OCI-M1 (cell line): ENCODE measurements at places on chromosomes 16 and 17.

GRCh38 chr17:75774991-75775668, 9.5 kb upstream of the UNK start:
- DNase-seq, result peak; percentile 66

DNA sequence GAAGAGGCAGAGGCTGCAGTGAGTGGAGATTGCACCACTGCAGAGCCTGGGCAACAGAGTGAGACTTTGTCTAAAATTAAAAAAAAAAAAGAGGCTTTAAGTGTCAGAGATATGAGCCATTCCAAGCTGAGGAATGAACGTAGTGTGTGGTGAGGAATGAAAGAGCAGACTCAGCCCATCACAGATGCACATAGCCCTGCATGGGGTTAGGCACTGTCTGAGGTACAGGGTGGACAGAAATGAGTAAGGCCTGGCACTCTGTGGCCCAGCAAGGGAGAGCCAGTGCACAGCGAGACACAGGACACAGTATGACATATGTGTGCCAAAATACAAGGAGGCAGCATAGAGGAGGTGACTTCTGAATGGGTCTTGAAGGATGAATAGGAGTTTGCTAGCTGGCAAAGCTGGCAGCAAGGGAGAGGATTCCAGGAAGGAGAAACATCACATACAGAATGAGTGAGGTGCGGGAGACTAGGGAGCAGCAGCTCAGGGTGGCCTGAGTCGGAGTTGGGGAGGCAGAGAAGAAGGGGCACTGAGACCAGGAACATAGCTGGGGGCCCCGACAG, 8.7 kb upstream of the ZNF469 start:
- DNase-seq, result no peak

DNA sequence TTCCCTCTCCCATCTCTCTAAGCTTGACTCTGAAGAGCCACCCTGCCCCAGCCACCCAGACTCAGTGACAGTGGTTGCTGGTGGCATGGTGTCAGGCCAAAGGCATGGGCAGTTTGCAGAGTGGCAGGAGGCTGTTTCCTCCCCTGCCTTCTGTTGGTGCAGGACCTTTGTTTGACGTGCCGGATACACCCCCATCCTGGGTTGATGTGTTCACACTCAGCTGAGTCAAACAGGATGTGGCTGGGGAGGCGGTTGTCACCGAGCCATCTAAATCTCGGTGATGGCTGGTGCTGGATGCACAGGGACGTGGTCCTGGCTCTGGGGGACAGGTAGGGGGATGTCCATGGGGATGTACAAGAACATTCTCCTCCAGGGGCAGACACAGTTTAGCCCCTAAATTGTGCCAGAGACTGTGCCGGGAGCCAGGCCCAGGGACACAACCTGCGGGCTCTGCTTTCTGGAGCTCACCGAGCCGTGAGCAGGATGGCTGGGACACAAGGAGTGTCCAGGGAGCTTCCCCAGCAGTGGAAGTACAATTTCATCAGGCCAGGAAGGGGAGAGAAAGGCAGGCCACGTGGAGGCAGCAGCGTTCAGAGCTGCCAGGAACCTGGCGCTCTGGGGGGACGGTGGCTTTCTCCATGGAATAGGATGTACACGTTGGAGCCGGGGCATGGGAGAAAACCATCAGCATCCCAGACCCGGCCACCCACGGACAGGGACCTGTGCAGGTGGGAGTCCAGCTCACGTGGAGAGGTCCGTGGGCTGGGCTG, 264.2 kb downstream of the SEC14L1 start:
- no peak for DNase-seq

GRCh38 chr16:88588754-88589153, 18.6 kb downstream of the ZC3H18 start:
- no peak for DNase-seq

GRCh38 chr17:78781104-78781892, 775 bp downstream of the CYTH1 start:
- peak; percentile 54 for DNase-seq

DNA sequence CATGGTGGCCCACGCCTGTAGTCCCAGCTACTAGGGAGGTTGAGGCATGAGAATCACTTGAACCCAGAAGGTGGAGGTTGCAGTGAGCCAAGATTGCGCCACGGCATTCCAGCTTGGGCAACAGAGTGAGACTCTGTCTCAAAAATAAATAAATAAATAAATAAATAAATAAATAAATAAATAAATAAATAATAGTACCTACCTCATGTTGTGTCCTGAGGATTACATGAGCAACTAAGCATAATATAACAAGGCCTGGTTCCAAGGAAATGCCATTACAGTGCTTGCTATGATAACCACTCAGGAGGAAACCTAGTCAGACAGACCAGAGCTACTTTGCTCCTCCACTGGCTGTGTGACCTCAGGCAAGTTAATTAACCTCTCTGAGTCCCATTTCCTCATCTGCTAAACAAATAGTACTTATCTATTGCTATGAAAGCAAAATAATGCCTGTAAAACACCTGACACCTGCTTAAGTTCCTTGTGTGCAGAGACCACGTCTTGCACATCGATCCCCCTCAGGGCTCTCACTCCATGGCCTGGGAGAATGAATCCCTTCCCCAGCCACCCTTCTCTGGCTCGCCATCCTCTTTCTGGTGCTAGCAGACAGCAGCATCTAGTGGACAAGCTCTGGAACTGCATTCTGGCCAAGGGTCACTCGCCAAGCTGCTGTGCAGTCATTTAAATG, 7.5 kb downstream of the EPOP start:
- DNase-seq, result peak; percentile 86

- DNase-seq, result no peak
Observed at GRCh38 chr16:81945665-81946064, 65.6 kb downstream of the SDR42E1 start.

DNA sequence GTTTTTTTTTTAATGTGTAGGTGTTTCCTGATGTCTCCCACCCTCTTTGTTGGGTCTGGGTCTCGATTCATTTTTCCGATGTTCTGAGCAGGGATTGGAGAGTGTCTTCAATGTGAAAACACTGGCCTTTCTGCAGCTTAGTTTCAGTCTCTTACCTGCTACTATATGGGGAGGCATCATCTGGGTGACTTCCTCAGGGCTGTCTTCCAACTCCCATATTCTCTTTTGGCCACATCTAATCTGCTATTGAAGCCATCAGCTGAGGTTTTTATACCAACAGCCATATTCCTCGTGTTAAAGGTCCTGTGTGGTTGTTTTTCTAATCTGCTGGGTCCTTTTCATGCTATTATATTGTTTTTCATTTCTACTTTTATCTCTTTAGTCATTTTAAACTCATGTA, 13.2 kb upstream of the SSTR5 start:
- no peak for DNase-seq

- no peak for DNase-seq
Observed at GRCh38 chr16:57354311-57354710, 4.3 kb upstream of the CCL22 start.

DNA sequence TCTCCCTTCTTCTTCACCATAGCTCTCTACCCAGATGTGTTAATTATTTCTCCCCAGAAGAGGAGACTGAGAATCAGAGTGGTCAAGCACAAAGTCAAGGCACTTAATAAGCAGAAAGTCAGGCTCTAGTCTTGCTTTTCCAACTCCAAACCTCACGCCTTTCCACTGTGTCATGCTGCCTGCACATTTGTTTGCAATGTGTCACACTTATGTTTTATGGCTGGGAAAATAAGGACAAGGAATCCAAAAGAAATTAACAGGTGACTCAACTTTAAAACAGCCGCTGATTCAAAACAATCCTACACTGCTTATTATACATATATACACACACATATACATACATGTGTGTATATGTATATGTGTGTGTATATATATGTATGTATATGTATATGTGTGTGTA, 255.7 kb upstream of the DYNLRB2 start:
- DNase-seq, result no peak

GRCh38 chr17:82439194-82439828, 11.2 kb downstream of the CYBC1 start:
- no peak for DNase-seq

DNA sequence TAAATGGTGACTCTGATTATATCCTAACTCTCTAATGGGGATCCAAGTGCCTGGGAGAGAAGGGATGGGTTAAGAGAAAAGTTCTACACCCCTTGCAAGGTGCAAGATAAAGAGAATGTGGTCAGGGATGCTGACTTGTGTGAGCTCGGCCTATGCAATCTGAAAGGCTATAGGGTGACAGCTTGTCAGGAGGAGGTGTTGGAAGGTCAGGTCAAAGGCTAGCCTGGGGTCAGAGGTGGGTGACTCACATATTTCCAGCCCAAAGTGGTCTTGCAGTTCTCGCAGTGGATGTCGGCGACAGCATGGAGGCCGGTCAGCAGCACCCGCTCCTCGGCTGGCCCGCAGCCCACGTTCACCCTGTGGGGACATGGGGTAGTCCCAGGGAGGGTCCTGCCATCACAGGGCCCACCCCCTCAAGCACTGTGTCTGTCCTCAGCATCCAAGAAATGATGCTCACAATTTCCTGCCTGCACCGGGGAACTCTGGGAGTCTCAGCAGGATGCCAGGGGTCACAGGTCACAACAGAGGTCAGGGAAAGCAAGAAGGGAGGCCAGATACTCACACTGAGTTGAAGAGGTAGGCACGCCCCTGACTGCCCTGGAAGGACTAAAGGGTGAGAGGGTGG, 1.4 kb downstream of the YPEL3 start:
- no peak for DNase-seq

- DNase-seq, result no peak
Observed at GRCh38 chr16:56075732-56076388, 115.4 kb upstream of the GNAO1 start.

GRCh38 chr16:381012-381788, 578 bp downstream of the PGAP6 start:
- peak; percentile 20 for DNase-seq

GRCh38 chr16:66911112-66911511, 7.6 kb downstream of the CDH16 start:
- no peak for DNase-seq

GRCh38 chr17:68346448-68346847, 55.2 kb downstream of the ARSG start:
- DNase-seq, result no peak

GRCh38 chr16:31395647-31396046, 2.5 kb downstream of the ITGAD start:
- no peak for DNase-seq

GRCh38 chr17:42647778-42648177, 11.3 kb upstream of the TUBG2 start:
- DNase-seq, result no peak

GRCh38 chr17:75524970-75525805, at the start of gene LLGL2:
Gene LLGL2 (plus strand): TSS chr17:75525697. CDS start chr17:75543427, 17,730 bp downstream.
- DNase-seq, result peak; percentile 87

DNA sequence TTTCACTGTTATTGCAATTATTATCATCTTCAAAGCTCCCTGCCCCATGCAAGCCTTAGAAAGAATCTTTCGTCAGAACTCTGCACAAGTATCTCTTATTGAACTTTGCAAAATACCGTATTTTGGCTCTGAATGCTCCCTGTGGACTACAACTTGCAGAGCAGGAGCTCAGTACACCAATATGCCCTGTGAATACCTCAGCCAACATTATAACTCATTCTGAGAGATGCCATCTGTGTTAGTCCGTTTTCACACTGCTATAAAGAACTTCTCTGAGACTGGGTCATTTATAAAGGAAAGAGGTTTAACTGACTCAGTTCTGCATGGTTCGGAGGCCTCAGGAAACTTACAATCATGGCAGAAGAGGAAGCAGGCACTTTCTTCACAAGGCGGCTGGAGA, 87.2 kb upstream of the XYLT1 start:
- DNase-seq, result no peak

GRCh38 chr17:65542610-65543009, 18.8 kb downstream of the AXIN2 start:
- no peak for DNase-seq

GRCh38 chr16:27464626-27465482, 62.9 kb downstream of the IL21R start:
- DNase-seq, result no peak

- DNase-seq, result no peak
Observed at GRCh38 chr16:83804366-83804765, 3.4 kb upstream of the HSBP1 start.

DNA sequence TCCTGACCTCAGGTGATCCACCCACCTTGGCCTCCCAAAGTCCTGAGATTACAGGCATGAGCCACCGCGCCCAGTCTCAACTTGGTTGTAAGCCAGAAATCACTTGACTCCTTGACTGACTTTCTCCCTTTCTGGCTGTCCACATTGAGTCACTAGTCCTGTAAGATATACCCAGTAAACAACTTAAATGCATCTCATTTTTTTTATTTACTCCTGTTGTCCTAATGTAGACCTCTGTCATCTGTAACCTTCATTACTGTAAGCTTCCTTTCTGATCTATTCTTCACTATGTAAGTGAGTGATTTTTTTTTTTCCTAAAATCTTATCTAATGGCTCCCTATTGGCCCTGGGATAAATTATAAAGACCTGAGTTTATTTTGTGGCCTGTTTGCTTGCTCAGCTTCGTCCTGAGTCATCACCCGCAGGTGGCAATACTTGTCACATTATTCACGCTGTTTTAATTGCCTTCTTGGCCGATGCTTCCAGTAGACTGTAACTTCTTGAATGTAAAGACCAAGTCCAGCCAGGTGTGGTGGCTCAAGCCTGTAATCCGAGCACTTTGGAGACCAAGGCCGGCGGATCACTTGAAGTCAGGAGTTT, 41.0 kb downstream of the PAFAH1B1 start:
- DNase-seq, result no peak

DNA sequence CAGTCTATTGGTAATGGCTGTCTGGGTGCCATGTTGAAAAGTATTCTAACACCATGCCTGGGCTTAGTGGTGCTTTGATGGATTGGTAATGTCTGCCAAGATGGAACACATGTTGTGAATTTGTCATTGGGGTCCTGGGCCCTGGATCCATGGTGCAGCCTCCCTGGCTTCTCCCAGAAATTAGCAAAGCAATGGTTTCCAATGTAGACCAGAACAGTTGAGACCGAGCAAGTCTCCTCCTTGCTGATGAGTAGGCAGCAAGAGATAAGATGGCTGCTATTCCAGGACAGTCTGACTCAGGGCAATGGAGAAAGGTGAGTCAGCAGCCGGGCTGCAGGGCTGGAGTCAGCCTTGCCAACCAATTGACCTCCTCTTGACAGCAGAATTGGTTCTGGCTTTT, 30.8 kb downstream of the GPR139 start:
- peak; percentile 0 for DNase-seq

DNA sequence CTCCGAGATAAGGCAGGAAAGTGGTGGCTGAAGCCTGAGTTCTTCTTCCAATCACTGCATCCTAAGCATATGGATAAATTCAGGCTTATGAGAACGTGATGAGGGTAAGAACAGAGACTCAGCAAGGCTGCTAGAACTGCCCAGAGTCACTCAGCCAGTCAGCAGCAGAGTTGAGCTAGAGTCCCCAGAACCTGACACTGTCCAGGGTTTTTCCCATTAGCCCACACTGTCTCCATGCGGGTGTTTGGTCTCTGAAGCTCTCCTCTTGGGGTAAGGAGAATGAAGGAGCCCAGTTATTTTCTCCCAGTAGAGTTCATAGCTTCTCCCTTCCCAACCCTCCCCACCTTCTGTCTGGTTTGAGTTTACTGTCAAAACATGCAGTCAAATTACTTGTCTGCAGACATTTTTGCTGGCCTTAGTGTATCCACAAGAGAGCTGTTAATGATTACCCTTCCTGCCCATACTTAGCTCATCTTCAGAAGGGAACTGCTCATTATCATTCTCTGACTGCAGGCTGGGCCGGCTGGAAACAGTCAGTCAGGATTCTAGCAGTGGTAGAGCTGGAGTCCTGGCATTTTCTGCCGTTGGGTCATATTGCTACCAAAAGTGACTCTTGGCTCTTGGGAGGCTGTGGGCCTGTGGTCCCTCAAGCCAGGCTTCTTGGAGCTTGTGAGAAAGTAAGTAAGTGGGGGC, 460.0 kb downstream of the HS3ST3B1 start:
- no peak for DNase-seq

GRCh38 chr17:68344701-68345136, 53.4 kb downstream of the ARSG start:
- no peak for DNase-seq
